ENCODE measurements at places on chromosomes 11 and 22. TPM values are rescaled to one million over a fixed set of nuclear protein-coding genes. Genes with fewer than 3 reads are reported as not detected.

GRCh38 chr11:85815186-85815931 is 4.4 kb upstream of the SYTL2 start:
- H3K27ac ChIP-seq = no peak overlapping the region
- no peaks in the 10 kb centered on the region for H3K36me3 ChIP-seq
- H3K4me1 ChIP-seq = peaks cover 14% of the 10 kb centered on the region
- H3K4me3 ChIP-seq = no peak overlapping the region
- H3K27me3 ChIP-seq = peaks cover 8% of the 10 kb centered on the region
- no peak for DNase-seq

GRCh38 chr11:12430954-12431595 is 53.7 kb downstream of the PARVA start:
- no peaks in the 10 kb centered on the region for H3K36me3 ChIP-seq
- H3K4me1 ChIP-seq = no peaks in the 10 kb centered on the region
- H3K4me3 ChIP-seq = no peak overlapping the region
- no peak overlapping the region for H3K27ac ChIP-seq

Gene OR4D11
- not detected for total RNA-seq

DNA sequence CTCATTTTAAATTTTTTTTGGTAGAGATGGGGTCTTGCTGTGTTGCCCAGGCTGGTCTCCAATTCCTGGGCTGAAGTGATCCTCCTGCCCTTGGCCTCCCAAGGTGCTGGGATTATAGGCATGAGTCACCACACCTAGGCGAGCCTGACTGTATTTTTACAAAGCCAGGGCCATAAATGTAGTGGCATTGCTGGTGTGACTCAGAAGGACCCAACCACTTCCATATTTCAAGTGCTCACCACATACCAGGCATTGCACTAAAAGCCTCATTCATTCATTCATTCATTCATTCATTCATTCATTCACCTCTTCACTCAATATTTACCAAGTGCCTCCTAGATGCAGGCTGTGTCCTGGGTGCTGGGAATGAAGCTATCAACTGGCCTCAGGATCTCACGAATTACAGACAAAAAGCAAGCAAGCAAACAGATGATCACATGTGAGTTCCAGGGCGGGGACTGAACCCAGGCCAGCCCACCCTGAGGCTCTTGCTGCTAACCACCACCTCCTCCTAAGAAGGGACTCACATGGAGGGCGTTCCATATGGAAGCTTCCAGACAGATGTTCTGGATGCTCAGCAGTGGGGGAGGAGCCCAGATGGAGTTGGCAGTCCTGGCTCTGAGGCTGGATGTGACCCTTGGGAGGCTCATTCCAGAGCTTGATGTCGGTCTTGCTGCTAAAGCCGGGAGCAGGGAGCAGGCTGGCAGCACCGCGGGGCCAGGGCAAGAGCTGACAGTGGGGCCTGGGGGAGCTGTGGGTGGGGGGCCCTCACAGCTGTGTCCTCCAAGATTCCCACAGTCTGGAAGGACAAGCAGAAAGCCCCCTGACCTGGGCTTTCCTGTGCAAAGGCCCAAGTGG is 158.8 kb downstream of the CTTN start:
- H3K36me3 ChIP-seq = no peaks in the 10 kb centered on the region
- no peaks in the 10 kb centered on the region for H3K4me1 ChIP-seq
- H3K4me3 ChIP-seq = no peak overlapping the region
- no peaks in the 10 kb centered on the region for H3K27me3 ChIP-seq
- peak; percentile 7 for DNase-seq

- DNase-seq = peak; percentile 50
- H3K4me1 ChIP-seq = peaks cover 7% of the 10 kb centered on the region
- peaks cover 30% of the 10 kb centered on the region for H3K36me3 ChIP-seq
- H3K4me3 ChIP-seq = peak overlapping the region; percentile 89
- peak overlapping the region; percentile 61 for H3K27ac ChIP-seq
- peaks cover 25% of the 10 kb centered on the region for H3K27me3 ChIP-seq
Measured at GRCh38 chr11:61814247-61814957, 2.4 kb downstream of the FADS1 start.

DNA sequence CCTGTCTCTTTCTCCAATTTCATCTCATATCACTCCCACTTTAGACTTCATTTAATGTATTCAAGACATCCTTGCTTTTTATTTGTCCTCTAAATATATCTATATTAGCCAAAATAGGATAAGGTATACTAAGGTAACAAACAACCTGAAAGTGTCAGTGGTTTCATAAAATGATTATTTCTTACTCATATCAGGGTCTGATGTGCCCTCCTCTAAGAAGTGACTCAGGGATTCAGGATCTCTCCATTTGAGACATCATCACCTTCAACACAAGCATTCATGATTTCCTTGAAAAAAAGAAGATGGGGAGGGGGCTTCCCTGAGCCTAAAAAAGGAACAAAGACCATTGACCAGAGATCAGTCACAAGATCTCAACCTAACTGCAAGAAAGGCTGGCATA is 131.4 kb upstream of the POU2AF2 start:
- H3K4me3 ChIP-seq = no peak overlapping the region
- H3K4me1 ChIP-seq = peaks cover 4% of the 10 kb centered on the region
- peaks cover 5% of the 10 kb centered on the region for H3K27me3 ChIP-seq
- DNase-seq = no peak
- no peaks in the 10 kb centered on the region for H3K36me3 ChIP-seq

- peaks cover 48% of the 10 kb centered on the region for H3K4me1 ChIP-seq
- peaks cover 27% of the 10 kb centered on the region for H3K36me3 ChIP-seq
- H3K4me3 ChIP-seq = peak overlapping the region; percentile 95
- DNase-seq = peak; percentile 67
- H3K27me3 ChIP-seq = peaks cover 8% of the 10 kb centered on the region
- peak overlapping the region; percentile 96 for H3K27ac ChIP-seq
Measured at GRCh38 chr11:13668957-13669521, 571 bp downstream of the FAR1 start.

Gene GPR83
- 0.07 TPM for total RNA-seq

Gene SEPTIN5
- total RNA-seq = 0.94 TPM
